ENCODE measurements at places on chromosomes 5 and 9.

DNA sequence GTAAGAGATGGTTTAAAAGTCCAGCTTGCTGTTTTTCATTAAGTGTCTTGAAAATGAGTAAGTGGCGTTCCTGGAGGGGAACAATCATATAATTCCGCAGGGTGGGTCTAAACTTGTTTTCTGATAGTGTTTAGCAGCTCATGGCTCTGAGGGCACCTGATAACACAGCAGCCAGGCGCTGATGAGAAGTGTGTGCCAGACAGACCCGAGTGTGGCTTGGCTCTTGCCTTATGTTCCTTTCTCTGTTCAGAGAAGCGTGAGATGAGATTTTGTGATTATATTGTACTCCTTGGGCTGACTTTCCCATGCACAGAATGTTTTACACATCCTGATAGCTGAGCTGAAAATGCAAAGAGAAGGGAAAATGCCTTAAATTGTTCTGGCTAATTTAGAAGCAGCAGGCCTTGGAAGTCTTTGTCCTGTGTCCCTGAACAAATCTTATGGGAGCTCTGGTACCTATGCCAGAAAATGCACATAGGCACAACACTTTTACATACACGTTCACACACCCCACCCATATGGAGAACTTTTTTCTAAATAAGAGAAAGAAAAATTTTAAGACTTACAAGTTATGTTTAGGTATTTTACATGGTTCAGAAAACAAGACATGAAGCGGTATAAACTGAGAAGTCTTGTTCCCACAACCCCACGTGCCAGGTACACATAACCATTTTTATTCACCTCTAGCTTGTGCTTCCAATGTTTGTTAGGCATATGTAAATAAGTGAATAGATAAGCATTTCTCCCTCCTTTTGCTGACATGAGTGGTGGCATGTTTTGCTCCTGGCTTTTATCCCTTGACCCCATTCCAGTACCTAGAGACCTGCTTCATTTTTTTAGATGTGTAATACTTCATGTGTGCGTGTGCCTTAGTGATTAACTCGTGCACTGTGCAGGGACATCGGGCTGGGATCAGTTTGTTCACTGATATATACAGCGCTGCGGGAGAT lies 152.2 kb upstream of the OTULINL start:
- DNase-seq = no peak

DNA sequence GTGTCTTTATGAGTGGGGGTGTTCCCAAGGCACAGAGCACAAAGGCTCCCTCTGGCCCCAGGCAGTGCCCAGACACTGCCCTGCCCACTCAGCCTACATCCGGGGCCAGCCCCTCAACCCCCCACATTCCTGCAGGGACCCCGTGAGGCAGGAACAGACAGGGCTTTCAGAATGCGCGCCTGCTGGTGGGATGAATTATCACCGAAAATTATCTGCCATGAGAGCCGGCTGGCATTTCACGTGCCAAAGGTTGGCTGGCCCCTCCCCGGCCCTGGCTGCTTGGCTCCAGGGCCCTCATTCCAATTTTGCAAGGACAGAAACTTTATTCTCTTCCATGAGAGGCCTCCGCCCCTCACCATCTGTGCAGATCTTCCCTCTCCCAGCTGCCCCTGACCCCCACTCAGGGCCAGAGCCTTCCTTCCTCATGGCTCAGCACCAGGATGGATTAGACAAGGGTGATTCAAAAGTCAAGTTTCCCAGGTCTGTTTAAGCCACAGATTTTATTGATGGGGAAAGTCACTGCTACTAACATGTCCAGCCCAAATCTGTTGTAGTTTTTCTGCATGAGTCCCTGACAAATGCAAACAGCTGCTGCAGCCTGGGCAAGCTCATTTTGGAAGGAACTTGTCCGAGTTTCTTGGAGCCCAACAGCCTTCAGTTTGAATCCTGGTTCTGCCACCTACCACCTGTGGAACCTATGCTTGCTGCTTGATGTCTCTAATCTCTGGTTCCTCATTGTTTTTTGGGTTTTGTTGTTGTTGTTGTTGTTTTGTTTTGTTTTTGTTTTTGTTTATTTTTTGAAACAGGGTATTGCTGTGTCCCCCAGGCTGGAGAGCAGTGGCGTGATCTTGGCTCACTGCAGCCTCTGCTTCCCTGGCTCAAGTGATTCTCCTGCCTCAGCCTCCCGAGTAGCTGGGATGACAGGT lies 32.3 kb upstream of the WDR38 start:
- no peak for DNase-seq

- no peak for DNase-seq
Measured at GRCh38 chr9:93299418-93300174, 115.7 kb downstream of the WNK2 start.

- DNase-seq = no peak
Measured at GRCh38 chr5:138819081-138819480, 56.1 kb downstream of the LRRTM2 start.

DNA sequence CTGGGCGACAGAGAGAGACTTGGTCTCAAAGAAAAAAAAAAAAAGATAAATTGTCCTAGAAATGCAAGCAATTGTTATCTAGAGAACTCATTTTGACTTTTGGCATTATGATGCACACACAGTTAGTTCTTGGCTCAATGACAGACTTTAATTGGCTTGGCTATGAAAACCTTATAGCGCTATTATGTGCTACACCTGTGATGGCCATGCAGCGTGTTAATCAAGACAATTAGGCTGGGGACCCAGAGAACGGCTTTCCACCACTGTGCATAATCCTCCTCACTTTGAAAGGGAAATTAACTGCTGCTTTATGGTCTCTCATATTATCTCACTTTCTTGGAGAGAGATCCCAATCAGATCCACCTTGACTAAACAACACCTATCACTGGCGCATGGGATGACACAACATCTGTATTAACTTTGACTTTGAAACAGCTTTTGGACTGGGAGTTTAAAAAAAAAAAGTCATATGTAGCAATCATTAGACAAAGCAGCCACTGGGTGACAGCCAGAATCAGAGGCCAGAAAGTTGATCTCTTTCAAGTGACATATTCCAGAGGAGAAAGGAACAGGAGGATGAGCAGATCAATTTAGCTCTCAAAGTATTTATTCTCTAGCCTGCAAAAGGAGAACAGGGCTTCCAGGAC lies 132.5 kb downstream of the PPP2R2B start:
- DNase-seq = no peak
